ENCODE measurements at places on chromosomes 16 and 17.

GRCh38 chr16:61530697-61531096 is 505.5 kb downstream of the CDH8 start:
- no peak for DNase-seq

GRCh38 chr16:85853547-85854545 is 45.1 kb upstream of the IRF8 start:
- no peak for DNase-seq

DNA sequence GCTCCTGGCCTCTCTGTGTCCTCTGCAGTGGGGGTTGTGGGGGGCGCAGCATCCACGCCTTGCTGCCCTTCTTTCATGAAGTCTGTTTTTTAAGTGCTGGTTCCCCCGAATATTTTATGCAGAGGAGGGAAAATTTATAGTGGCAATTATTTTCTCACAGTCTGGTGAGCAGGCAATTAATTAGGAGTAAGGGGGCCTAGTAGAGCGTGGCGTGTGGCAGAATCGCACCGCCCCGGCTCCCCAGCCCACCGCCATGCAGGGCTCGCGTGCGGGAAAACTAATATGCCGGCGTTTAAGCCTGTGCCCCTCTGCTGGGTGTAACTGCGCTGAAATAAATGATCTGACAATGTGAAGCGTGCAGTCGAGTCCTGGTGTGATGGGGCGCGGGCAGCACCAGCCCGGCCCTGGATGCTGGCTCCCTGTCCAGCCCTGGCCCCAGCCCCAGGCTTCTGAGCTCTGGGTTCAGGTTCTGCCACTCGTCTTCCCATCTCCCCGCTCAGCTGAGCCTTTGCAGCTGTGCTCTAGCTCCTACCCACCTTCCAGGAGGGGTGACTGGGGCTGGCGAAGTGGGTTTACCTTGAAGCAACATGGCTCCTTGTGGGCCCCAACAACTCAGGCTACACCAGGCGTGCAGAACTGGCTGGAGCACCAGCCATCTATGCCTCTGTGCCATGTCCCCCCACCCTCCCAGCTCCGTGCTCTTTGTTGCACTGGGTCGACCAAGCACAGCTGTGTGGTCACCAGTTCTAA is 13.8 kb downstream of the ENGASE start:
- DNase-seq, result no peak

GRCh38 chr16:12344577-12345343 is 368.2 kb downstream of the SNX29 start:
- no peak for DNase-seq

DNA sequence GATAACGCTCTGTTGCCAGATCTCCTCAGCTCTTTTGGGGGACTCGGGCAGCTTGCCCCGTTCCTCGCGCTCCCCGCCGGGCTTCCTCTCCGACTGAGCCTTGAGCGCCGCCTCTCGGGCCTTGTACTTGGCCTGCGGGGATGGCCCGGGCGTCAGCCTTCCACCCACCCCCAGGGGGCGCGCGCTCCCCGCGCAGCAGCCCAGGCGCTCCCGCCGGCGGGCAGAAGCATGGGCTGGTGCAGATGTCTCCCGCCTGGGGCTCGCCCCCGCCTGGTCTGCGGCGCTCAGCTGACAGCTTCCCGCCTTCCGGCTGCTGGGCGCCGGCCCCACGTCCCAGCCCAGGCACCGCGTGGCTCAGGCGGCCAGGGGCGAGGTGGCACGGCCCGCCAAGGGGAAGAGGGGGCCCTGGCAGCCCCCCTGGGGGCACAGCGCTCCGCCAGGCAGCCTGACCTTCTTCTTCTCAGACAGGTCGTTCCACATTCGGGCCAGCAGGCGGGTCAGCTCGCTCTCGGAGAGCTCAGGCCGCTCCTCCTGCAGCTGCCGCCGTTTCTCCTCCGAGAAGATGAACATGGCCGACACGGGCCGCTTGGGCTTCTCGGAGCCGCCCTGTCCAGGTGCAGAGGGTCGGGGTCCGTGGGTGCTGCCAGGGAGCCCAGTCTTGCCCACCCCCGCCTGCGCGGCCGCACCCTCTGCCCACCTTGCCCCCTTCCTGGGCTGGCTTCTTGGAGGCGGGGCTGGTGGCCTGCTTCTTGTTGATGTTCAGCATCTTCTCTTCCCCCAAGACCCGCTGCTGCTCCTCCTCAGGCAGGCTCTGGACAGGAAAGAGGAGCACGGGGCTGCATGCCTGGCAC is 8.9 kb downstream of the UBTF start:
- no peak for DNase-seq

DNA sequence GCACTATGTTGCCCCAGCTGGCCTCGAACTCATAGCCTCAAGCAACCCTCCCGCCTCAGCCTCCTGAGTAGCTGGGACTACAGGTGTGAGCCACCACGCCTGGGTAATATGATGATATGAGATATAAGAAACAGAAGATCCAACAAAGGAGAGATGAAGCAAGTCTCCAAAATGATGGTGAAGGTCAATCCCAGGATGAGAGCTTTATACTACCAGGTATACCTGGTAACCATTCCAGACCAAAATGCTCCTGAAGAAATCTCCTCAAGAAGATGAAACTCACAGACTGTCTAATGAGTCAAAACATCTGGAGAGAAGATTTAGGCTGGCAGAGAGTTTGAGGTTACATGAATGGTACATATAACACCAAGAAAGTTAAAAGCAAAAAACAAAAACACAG is 24.5 kb downstream of the INTS2 start:
- no peak for DNase-seq

GRCh38 chr16:48113001-48113400 is 42.8 kb downstream of the ABCC12 start:
- no peak for DNase-seq

GRCh38 chr17:39306509-39307212 is 80.9 kb upstream of the STAC2 start:
- peak; percentile 2 for DNase-seq

GRCh38 chr17:72971226-72971880 is 121.1 kb downstream of the SLC39A11 start:
- DNase-seq, result no peak

GRCh38 chr17:17205368-17206123 is 587 bp downstream of the PLD6 start:
- DNase-seq, result no peak

GRCh38 chr16:31149894-31150890 is at the start of gene PRSS36:
Gene PRSS36, minus strand, starts transcription at chr16:31150066. Its CDS starts 31 bp downstream, at chr16:31150035.
- DNase-seq, result no peak

- no peak for DNase-seq
Measured at GRCh38 chr16:25289466-25289865, 31.8 kb upstream of the ZKSCAN2 start.

GRCh38 chr17:69535016-69535570 is 120.6 kb downstream of the MAP2K6 start:
- no peak for DNase-seq

GRCh38 chr17:72394531-72394930 is 273.7 kb downstream of the SOX9 start:
- no peak for DNase-seq

GRCh38 chr17:39935909-39936308 is 8.4 kb downstream of the LRRC3C start:
- no peak for DNase-seq

DNA sequence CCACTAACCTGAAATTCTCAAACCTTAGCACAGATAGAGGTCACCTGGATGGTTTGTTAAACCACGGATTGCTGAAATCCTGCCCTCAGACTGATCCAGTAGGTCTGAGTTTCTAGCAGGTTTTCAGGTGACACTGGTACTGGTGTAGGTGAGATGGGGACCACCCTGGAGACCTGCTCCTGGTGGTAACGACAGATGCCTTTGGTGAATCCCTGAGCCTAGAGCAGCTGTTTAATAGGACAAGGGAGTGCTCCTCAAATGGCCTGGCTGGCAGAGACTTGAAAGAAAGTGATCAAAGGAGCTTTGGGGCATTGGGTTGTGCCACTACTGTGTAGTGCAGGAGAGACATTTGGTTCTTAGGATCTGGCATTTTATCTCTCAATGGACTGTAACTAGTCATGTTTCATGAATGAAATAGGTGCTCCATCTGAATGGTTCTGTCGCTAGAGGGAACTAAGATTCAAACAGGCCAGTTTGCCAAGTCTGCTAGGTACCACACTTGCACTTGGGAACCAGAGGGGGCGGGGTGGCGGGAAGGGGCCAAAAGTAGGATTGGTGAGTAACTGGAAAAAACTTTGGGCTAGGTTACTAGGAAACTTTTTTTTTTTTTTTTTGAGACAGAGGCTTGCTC is 2.9 kb upstream of the IFI35 start:
- DNase-seq, result no peak

DNA sequence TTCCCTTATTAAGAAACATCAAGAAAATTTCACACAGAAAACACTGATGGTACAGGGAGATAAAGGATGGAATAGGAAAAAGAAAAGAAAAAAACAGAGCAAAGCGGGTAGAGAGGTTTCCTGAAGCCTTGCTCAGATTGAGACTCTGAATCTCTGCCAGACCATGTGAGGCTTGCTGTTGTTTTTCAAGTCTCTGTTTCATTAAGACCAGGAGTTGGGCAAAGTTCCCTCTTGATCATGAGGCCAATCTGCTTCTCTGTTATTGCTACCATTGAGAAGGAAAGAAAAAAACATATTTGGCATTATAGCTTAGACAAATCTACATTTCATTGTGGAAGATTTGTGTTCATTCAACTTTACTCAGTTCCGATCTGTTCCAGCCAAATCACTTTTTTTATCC is 201.6 kb upstream of the SOX9 start:
- DNase-seq, result no peak

GRCh38 chr17:8838551-8839095 is 28.9 kb downstream of the PIK3R6 start:
- no peak for DNase-seq

GRCh38 chr16:31480851-31481536 is 1.9 kb upstream of the SLC5A2 start:
- no peak for DNase-seq
